ENCODE measurements at places on chromosomes 5 and 9. TPM values are rescaled to one million over a fixed set of nuclear protein-coding genes. Genes with fewer than 3 reads are reported as not detected.

PCAT7 gene
- total RNA-seq: not detected

FAT2 gene
- total RNA-seq: 205 TPM

DNA sequence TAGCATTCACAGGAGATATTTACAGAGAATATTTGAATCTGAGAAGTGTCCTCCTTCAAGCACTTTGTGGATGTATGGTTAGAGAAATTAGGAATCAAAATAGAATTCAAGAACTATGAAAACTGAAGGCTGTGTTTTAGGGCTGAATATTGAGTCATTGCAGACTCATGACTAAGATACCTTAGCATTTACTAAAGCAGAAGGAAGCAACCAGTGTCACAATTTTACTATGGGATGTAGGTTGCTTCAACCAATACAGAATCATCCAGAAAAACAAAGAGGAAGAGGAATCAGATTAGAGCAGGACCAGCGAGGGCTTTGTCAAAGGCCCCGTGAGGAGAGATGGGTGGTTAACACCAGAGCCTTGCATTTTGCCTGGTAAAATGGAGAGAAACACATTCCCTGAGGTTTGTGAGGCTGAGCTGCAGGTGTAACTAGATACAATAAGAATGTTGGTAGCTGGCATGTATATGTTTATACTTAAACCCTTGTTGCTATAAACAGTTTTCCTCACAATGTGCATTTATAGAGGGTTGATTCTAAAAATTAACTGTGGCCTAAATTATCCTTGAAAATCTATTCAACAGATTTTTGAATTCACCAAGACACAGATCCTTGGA lies 518.1 kb downstream of the AGTPBP1 start:
- H3K27me3 ChIP-seq: no peaks in the 10 kb centered on the region
- no peaks in the 10 kb centered on the region for H3K36me3 ChIP-seq
- H3K4me1 ChIP-seq: no peaks in the 10 kb centered on the region
- no peak overlapping the region for H3K27ac ChIP-seq
- H3K4me3 ChIP-seq: no peak overlapping the region
- DNase-seq: no peak

DNA sequence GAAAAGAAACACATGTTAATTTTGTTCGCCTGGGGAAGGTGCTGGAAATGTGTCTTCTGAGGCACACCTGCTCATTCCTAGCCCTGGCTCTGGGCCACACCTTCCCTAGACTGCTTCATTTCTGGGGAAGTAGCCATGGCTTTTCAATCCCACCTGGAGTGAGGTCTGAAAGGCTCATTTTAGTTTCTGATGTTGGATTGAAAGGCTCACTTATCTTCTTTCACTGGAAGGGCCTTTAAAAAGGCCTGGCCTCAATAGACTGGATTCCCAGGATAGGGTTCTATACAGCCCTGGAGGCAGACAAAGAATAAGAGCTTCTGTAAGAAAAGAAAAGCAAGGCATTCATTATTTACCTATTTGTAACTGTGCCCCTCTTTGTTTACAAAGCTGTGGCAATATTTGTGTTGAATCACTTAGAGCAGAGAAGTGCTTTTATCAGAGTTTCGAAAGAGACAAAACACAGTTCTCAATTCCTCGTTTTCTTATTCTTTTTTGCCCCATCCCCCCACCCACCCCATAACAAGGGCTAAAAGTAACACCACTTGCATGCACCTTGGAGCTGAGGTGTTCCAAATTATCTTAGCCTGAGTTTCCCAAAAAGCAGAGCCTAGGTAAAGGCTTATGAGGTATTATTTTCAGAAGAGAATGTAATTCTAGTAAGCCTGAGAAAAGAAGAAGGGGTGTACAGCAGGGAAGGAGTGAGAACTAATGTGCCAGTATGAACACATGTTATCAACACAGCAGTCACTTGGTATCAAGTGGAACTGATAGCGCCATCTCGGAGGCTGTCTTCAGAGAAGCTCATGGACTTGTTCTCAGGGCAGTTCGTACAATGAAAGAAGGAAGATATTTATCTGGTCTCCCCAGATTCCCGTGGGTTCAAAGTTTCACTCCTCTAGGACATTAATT lies 413.1 kb downstream of the KCTD16 start:
- H3K27me3 ChIP-seq: no peaks in the 10 kb centered on the region
- no peak overlapping the region for H3K4me3 ChIP-seq
- no peak overlapping the region for H3K27ac ChIP-seq
- H3K4me1 ChIP-seq: no peaks in the 10 kb centered on the region
- H3K36me3 ChIP-seq: no peaks in the 10 kb centered on the region

DNA sequence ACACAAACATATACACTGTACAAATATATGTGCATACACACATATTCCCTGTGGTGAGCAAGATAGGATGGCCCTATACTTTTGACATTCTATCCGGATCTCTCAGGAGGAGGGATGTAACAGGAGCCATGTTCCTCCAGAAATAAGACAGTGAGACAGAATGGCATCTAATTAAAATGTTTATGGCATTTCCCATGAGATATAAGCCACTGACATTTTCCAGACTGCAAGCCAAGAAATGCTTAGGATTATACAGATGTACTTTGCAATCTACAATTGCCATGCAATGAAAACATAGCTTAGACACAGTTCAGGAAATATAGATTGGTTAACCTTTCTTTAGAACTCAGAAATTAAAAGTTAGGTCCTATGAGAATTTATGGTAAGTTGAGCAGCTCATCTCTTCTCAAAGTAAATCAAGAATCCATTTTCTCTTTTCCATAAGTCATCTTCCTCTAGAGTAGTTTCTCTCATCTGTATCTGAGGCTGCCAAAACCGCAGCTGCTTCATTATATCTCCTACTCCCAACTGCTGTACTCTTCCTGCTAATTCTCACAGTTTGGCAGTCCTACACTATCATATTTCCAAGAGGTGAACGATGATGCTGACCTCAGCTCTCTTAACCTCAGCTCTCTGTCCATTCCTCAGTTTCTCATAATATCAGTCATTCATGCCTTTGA lies 1719.1 kb downstream of the MAT2B start:
- DNase-seq: no peak
- no peak overlapping the region for H3K4me3 ChIP-seq
- H3K36me3 ChIP-seq: no peaks in the 10 kb centered on the region

Data from suprapubic skin (tissue), 4 donors.